ENCODE measurements at places on chromosomes 3 and 15.

- H3K27ac ChIP-seq: no peak within 1 kb of the TSS
- H3K36me3 ChIP-seq: no peaks in the 10 kb centered on the region
- H3K4me1 ChIP-seq: no peaks in the 10 kb centered on the region
- DNase-seq: no peak
- H3K4me3 ChIP-seq: no peak within 1 kb of the TSS
- H3K27me3 ChIP-seq: peaks cover 5% of the 10 kb centered on the region
These were observed at the start of gene PRSS50 for GRCh38 chr3:46717447-46718231. PRSS50 (minus strand) TSS chr3:46717869; CDS start chr3:46717824, 45 bp downstream.

- H3K36me3 ChIP-seq: no peaks in the 10 kb centered on the region
- DNase-seq: no peak
- H3K4me3 ChIP-seq: no peak overlapping the region
- no peaks in the 10 kb centered on the region for H3K27me3 ChIP-seq
These were observed 188.4 kb downstream of the SATB1 start for GRCh38 chr3:18236726-18237125.

DNA sequence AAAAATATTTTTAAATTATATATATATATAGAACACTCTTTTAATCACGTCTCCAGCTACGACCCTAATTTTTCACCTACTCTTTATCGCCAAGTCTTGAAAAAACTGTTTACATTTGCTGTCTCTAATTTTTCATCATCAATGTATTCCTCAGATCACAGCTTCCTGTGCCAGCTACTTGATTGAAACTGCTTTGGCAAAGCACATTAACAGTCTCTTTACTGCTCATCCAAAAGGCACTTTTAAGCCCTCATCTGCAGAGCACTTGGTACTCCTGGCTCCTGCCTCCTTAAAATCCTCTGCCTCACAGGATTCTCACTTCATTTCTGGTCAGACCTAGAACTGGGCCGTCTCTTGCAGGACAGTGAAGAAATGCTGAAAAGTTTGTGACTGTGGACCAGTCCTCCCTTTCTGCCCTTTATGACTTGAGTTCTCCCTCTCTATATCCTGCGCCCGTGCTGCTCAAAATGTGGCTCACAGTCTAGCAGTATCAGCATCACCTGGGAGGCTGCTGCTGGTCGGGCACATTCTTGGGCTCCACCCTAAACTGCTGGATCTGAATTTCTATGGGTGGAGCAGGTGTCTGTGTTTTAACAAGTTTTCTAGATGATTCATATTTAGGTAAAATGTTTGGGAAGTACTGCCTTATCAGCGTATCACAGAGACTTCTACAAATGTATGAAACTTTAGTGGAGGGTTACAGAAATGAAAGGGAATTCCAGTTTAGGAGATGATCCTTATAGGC is 196.8 kb downstream of the ADAMTSL3 start:
- H3K36me3 ChIP-seq: no peaks in the 10 kb centered on the region
- H3K4me3 ChIP-seq: no peak overlapping the region
- no peak for DNase-seq
- no peak overlapping the region for H3K27ac ChIP-seq
- no peaks in the 10 kb centered on the region for H3K4me1 ChIP-seq

DNA sequence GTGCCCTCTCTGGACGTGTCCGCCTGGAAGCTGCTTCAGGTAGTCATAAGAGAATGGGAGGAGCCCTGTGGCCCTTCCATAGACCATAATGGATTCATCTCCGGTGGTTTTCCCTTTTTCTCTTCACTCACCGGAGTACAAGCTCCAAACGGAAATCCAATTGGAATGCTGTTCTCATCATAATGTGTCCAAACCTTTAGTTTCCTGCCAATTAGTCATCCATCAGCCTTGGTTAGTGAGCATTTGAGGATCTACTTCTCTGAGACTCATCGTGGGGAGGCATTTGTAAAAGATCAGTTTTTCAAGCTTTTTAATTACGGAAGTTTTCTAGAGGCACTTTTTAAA is 34.9 kb downstream of the ABHD2 start:
- no peaks in the 10 kb centered on the region for H3K36me3 ChIP-seq
- DNase-seq: no peak
- H3K27me3 ChIP-seq: no peaks in the 10 kb centered on the region
- no peak overlapping the region for H3K4me3 ChIP-seq
- no peaks in the 10 kb centered on the region for H3K4me1 ChIP-seq
- no peak overlapping the region for H3K27ac ChIP-seq

GRCh38 chr3:78112291-78113010 is 1072.6 kb downstream of the ROBO2 start:
- peak overlapping the region; percentile 55 for H3K27ac ChIP-seq
- no peaks in the 10 kb centered on the region for H3K27me3 ChIP-seq
- no peaks in the 10 kb centered on the region for H3K4me1 ChIP-seq
- H3K36me3 ChIP-seq: no peaks in the 10 kb centered on the region

DNA sequence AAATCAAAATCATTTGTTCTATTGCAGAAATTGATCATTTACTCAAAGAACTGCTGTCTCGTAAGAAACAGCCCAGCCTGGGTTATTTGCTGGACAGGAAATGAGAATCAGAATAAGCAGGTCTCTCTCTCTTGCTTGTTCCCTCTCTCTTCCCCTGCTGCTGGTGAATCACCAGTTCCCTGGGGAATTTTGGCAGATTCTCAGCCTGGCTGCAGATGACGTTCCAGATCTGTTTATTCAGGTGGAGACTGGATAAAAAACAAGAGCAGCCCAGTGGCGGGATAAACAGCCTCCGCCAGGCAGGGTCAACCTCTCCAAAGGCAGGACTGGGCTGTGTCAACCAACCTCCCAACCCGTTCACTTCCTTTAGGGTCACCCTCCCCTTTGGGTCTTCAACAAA is 72.1 kb downstream of the LRIG1 start:
- H3K27ac ChIP-seq: peak overlapping the region; percentile 91
- H3K4me1 ChIP-seq: peaks cover 41% of the 10 kb centered on the region
- no peak overlapping the region for H3K4me3 ChIP-seq
- no peaks in the 10 kb centered on the region for H3K36me3 ChIP-seq

Data from breast epithelium (tissue), 4 donors.